ENCODE measurements at places on chromosomes 16 and 17. TPM values are rescaled to one million over a fixed set of nuclear protein-coding genes. Genes with fewer than 3 reads are reported as not detected.

CLEC19A gene
- 0.18 TPM for total RNA-seq

FBXW10 gene
- total RNA-seq = 1.7 TPM

CCDC40 gene
- 7.2 TPM for total RNA-seq

PHOSPHO1 gene
- total RNA-seq = 0.92 TPM

SLFN5 gene
- total RNA-seq = 2.9 TPM

NPIPB13 gene
- total RNA-seq = 2.2 TPM

TPSG1 gene
- 0.13 TPM for total RNA-seq

FOXL1 gene
- total RNA-seq = 1.7 TPM

SLC22A31 gene
- 1.3 TPM for total RNA-seq

BAHCC1 gene
- total RNA-seq = 15.2 TPM

TMC7 gene
- total RNA-seq = 7.2 TPM

SEZ6 gene
- total RNA-seq = not detected

PRSS22 gene
- 1.2 TPM for total RNA-seq

CES5A gene
- not detected for total RNA-seq

GAS2L2 gene
- 0.06 TPM for total RNA-seq

NXPH3 gene
- 0.29 TPM for total RNA-seq

NSF gene
- 23.5 TPM for total RNA-seq

TBC1D3I gene
- 0.27 TPM for total RNA-seq

PCTP gene
- 15.4 TPM for total RNA-seq

MT1A gene
- total RNA-seq = 18.2 TPM

EPN3 gene
- 0.32 TPM for total RNA-seq

LDHD gene
- total RNA-seq = 0.74 TPM

OR2C1 gene
- not detected for total RNA-seq

MPP3 gene
- 14.2 TPM for total RNA-seq

NEK8 gene
- 4.8 TPM for total RNA-seq

BCO1 gene
- total RNA-seq = 0.97 TPM

MMP2 gene
- 13.6 TPM for total RNA-seq

GCGR gene
- 0.18 TPM for total RNA-seq

CCR7 gene
- total RNA-seq = 1.0 TPM

CDH8 gene
- 0.60 TPM for total RNA-seq

DUS1L gene
- total RNA-seq = 141 TPM

TMC6 gene
- 13.1 TPM for total RNA-seq

CCDC78 gene
- 7.1 TPM for total RNA-seq

KRTAP9-2 gene
- total RNA-seq = not detected

TMEM107 gene
- 23.4 TPM for total RNA-seq

GAST gene
- total RNA-seq = not detected

ZNF205 gene
- 15.4 TPM for total RNA-seq

TTYH2 gene
- 1.5 TPM for total RNA-seq

CACNG3 gene
- total RNA-seq = not detected

MPV17L gene
- total RNA-seq = 4.4 TPM

GAS7 gene
- 0.29 TPM for total RNA-seq

NTN3 gene
- not detected for total RNA-seq

CTF1 gene
- total RNA-seq = 0.18 TPM

Measured in A549 treated with CORT108297 at 1 μM for 4 hours (cell line).